ENCODE measurements at places on chromosomes 2 and 18.

GRCh38 chr2:151361674-151362370, 4.4 kb downstream of the TNFAIP6 start:
- DNase-seq = no peak

DNA sequence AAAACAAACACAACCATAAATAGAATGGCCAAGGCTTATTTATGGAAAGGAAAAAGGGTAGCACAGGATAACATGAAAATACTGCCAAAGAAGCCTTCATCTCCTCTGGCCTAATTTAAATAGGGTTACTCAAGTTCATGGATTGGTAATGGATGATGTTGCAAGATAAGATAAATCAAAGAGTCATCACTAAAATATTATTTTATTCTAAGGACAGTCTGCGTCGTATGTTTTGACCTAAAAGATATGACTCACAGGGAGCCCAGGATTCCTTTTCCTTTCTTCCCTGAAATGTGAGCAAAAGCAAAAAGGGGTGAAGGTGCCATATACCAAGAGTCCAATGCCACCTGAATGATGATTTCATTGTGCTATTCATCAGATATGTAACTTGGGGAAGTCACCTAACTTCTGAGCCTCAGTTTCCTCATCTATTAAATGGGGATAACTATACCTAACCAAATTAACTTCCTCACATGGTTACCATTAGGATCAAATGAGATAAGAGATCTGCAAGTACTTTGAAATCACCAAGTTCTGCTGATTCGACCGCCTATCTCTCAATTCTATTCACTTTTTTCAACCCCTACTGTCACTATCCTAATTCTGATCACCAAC, 137.7 kb downstream of the THADA start:
- no peak for DNase-seq

DNA sequence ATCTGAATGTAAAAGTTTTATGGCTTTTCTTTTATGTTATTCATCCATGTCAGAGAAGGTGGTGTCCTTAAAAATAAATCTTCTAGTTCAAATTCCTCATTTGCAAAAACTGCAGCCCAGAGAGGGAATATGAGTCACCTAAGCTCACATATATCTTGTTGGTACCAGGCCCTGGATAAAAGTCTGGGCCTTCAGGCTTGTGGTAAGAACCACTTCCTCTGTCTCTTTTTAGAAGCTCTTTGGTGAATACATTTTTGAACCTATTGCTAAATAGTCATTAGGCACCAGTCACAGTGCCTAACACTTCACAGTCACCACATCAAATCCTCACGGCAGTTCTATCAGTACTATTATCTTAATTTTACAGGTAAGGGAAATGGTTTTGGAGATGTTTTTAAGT, 199.2 kb downstream of the KCNS3 start:
- DNase-seq = no peak

DNA sequence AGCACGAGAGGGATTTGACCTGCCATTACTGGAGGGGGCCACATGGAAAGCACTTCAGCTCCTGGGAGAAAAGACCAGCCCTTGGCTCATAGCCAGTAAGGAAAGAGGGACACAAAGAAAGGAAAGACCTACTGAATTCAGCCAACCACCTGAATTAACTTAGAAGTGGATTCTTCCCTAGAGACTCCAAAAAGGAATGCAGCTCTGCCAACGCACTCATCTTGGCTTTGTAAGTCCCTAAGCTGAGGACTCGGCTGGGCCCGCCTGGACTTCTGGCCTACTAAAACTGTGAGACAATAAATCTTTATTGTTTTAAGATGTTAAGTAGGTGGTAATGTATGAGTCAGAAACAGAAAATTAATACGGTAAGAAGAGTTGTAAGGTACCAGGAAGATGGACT, 11.5 kb downstream of the ATF2 start:
- DNase-seq = no peak

DNA sequence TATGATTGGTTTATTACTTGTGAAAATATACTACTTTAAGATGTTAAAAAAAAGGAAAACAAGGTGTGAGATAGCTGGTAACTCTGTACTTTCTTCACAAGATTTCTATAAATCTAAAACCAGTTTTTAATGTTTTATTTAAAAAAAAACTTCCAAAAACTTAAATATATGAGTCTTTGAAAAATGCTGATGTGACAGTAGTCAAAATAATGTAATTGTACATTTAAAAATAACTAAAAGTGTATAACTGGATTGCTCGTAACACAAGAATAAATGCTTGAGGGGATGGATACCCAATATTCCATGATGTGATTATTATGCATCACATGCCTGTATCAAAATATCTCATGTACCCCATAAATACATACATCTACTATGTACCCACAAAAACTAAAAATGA, 464.9 kb downstream of the NYAP2 start:
- no peak for DNase-seq

DNA sequence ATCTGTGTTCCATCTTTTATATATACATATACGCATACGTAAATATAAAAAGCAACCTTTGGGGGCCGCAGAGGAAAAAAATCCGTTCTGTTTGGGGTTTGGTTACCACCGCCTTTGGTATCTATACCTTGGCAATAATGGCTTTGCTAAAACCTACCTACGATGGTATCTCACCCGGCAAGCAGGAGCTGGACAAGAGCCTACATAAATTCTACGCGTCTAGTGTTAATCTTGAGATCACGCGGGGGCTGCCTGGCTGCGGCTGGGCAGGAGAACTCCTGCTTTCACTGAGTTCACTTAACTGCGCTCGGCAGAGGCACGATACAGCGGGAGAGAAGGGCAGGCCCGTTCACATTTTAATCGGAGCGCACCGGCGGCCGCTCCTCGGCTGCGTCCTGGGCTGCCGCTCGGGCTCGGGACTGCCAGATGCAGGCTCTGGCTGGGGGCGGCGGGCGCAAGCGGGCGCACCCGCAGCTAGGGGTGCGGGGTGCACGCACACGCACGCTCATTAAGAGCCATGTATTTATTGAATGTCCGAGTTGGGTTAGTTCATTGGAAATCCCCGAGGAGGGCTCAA, 1.7 kb upstream of the POU3F3 start:
- DNase-seq = no peak

- no peak for DNase-seq
Measured at GRCh38 chr2:231975001-231975400, 13.5 kb downstream of the DIS3L2 start.

DNA sequence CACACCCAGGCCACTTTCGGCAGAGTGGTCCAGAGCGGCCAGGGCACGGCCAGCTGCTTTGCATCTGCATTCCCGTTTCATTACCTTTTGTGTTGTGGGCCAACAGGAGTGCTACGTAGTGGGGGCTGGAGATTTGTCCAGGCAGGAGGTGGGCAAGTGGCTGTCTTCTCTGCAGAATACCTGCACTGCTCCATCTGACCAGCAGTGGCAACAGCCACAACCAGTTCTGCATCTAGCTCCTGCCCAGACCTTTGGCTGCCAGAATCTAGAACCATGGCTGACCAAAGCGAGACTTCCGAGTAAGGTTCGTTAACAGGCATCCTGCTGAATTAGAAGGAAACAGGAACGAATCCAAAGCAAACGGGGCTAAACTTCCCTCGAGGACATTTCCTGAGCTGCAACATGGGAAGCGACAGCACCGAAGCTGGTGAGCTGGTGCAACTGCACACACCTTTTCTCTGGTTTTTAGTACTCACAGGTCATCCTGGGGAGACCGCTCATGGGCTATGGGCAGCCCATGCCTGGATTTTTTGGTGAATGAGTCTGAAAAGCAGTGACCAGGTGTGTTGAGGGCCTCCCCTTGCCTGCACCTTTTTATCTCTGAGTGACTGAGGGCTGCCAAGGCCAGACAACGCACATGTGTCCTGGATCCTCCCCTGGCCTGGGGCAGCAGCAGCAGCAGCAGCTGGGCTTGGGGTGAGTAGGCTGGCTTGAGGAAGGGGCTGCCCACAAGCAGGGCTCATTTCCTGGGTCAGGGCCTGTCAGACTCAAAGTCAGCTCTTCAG, 10.5 kb downstream of the GDF7 start:
- DNase-seq = no peak

- DNase-seq = no peak
Measured at GRCh38 chr18:77071061-77071460, 61.5 kb downstream of the MBP start.

GRCh38 chr18:56139372-56139771, 499.0 kb downstream of the TXNL1 start:
- DNase-seq = no peak

DNA sequence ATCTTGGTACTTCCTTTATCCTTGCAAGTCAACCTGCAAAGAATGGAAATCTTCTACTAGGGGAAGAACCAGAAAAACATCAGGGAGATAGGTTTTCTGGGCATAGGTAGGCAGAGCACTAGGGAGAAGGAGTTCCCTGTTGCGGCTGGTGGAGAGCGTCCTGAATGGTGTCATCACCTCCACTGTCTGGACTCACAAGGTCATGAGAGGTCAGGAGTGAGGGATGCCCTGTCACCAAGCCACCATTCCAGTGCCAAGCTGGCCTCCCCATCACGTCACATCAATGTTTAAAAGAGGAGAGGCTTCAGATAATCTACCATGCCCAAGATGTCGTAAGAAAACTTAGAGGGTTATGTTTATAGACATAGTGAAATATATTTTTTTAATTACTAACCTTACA, 72.1 kb downstream of the BCL2 start:
- DNase-seq = no peak

DNA sequence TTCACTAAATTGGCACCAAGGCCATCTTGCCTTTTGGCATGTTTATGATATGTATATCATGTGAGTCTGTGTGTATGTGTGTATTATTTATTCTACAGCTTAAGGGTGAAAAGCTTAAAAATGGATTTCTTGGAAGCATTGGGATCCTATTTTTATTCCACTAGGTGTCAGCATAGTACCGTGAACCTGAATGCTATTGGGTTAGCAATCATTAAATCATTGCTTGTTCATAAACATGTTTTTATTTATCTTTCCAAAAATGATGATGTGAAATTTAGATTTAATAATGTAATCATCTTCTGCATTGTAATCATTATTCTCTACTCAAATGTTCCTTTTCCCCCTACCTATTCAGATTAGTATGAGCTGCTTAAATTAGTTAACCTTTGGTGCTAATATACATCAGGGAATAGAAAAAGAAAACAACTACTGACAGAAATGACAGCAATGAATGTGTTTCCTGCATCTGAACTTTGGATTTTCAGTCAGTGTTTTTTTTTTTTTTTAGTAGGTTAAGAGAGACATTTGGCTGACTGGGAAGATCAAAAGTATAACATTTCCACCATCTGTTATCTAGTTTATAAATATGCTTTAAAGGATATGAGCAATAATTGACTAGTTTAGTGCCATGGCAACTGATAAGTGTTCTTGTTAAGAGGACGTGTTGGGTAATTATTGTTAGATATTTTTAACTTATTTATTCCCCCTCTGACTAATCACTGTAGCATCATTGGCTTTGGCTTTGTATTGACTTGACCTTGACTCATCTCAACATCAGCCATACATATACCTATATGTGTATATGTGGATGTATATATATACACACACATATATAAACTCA, 14.1 kb upstream of the ZSWIM2 start:
- no peak for DNase-seq

DNA sequence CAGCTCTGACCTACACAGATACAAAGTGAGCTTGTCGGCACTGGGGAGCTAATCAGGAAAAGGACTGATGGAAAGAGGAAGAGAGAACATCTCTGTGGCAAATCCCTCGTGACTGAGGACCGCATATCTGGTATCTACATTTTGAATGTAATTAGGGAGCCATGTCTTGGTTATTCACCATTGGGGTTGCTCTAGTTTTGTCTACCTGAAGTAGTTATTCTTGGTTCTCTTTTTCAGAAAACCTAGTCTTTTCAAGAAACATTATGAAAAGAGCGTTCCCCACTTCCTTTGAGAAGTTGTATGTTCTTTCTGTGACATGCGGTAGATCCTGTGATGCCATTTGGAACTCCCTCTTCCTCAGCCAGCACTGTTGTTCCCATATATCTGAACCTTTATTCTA, 104.4 kb downstream of the DOCK10 start:
- no peak for DNase-seq

DNA sequence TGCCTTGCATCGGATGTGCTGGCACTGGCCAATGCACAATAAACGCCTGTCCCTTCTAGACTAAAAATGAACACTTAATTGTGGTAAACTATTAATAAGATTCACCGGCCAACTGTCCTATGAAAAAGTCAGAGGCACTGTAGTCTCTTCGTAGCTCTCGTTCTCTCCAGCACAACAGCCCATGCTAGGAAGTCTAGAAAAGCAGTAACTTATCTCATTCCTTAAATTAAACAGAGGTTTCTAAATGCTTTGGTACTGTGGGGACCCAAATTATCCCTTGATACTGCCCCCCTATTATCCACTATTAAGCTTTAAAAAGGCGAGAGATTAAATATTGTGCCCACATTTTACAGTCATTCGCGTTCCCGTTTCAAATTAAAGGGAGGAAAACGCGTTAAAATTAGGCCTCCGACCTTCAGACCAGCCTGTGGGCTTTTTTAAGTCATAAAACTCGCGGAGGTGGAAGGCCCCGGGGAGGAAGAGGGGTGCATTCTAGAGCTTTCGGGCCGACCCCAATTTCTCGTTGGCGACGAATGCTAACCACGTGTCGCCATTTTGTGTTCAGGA, 1.5 kb upstream of the PCBP1 start:
- DNase-seq = no peak

GRCh38 chr2:118805064-118805690, 42.3 kb downstream of the EN1 start:
- DNase-seq = no peak

- no peak for DNase-seq
Measured at GRCh38 chr2:45263147-45263546, 253.9 kb upstream of the SIX2 start.

DNA sequence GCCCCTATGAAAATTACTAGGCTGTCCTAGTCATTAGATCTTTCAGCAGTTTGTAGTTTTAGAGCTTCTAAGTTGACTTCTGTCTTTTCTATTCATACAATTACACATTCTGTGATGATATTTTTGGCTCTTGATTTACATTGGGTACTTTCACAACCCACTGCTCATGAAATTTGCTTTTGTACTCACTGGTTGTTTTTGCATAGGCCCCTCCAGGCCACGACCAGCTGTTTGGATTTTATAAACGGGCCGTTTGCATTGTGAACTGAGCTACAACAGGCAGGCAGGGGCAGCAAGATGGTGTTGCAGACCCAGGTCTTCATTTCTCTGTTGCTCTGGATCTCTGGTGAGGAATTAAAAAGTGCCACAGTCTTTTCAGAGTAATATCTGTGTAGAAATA, 193.8 kb downstream of the RPIA start:
- DNase-seq = no peak

- no peak for DNase-seq
Measured at GRCh38 chr18:46400449-46400848, 256.6 kb downstream of the LOXHD1 start.

DNA sequence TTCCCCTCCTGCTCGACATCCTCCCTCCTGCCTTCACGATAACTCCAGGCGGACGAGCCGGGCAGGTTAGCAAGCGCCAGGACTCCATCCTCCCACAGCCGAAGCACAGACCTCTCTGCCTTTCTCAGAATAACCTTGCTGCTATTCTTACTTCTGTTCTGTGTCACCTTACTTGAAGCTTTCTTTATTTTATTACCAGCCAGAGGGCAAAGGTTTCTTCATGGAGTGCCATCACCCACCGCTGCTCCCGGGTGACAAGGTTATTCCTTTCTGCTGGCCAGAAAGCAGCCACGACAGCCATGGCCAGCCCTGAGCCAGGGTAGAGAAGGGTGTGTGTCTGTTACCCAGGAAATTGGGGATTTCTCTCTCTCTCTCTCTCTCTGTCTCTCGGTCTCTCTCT, 227.1 kb downstream of the ANAPC1 start:
- DNase-seq = no peak
